ENCODE measurements at places on chromosomes 7 and 10.

DNA sequence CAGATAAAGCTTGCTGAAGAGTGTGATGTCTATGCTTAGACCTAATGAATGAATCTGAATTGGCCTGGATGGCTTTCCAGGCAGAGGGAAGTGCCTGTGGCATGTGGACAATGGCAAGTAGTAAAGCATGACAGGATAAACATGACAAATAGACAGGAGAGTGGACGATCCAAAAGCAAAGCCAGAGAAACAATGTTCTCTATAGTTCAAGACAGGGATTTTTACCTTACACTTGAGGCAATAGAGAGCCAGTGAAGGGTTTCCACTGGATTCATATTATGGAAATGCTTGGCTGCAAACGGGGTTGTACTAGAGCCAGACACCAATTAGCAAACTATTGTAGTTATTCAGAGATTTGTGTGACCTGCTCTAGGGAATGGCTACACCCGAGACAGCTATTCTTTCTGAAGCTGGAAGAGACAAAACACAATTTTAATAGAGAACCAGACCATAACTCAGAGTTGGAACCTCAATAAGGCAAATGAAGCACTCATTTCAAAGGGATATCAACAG lies 2.3 kb downstream of the AGMO start:
- DNase-seq: no peak

DNA sequence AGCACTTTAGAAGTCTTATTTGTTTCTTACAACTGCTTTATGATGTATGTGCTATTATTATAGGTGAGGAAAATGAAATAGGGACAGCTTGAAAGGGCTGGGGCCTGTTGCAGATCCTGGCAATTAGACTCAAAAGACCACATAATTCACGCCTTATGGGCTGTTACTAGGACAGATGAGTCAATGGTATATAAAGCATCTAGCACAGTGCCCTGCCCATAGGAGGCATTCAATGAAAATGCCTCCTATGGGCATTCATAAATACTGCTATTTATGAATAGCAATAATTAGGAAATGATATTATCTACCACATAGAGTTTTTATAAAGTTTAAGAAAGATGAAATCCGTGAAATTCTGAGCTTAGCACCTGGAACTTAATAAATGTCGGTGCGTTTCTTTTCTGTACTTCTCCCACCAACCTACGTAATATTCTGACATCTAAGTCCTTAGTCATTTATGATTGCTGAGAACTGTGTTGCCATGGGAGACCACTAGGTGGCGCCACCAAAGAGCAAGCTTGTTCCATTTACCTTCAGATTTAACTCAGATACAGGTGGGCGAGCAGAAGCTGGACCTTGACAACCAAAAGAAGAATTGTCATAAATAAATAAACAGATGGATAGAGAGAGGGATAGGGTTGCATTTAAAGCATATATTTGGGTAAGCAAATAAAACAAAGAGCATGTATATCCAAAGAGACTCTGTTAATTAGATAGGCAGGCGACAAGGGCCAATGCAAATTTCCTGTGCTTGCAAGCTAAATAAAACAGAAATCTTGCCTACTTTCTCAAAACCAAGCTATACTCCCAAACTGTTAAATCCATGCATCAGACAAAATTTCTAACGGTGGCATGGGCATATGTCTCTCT lies 699.9 kb downstream of the INHBA start:
- no peak for DNase-seq

GRCh38 chr10:6048281-6049030 lies 13.7 kb downstream of the IL2RA start:
- no peak for DNase-seq

DNA sequence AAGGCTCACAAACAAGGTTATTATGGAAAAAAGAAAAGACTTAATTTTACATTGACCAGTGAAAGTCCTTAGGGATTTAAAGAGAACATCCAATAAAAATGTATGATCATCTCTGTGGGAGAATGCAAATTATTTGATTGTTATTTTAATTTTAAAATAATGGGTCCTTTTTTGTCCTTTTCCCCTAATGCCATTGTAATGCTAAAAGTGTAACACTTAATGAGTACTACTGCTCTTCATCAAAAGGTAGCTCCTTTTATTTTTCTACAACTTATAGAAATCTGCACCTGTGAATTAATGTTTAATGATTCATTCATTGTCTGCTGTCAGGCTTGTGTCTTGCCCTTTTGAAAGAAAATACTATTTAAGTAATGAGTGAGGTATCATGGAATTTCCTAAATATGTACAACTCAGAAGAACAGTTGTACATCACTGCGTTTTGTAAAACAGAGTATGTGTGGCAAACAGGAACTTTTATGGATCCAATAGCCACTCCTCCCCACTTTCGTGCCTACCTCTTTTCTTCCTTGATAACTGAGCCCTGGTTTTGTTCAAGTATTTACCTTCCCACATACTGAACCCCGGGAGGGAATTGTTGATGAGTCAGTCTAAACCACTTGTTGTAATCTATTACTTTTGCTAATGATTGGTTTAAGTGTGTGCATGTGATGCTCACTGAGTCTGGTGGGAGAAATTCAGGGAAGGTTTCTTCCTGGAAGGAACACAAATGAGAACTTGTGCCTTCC lies 19.9 kb upstream of the TRUB1 start:
- DNase-seq: no peak

- DNase-seq: no peak
Observed at GRCh38 chr10:79410315-79411094, 34.9 kb downstream of the ZCCHC24 start.

DNA sequence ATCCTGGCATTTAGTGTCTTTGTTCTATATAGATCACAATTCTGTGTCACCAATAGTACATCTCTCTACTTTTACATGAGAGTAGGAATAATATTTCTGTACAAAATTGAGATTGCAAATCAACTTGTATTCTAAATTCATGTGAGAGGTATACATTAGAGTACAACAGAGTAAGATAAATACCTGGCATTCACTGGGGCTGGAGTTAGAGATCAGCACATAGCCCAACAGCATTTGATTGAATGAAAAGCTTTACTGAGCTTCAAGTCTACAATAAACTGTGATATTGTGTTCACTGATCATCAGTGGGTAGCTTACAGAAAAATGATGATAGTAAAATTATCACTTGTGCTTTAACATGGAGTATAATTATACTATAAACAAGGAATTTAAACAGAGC lies 1114.7 kb downstream of the REEP3 start:
- DNase-seq: no peak

DNA sequence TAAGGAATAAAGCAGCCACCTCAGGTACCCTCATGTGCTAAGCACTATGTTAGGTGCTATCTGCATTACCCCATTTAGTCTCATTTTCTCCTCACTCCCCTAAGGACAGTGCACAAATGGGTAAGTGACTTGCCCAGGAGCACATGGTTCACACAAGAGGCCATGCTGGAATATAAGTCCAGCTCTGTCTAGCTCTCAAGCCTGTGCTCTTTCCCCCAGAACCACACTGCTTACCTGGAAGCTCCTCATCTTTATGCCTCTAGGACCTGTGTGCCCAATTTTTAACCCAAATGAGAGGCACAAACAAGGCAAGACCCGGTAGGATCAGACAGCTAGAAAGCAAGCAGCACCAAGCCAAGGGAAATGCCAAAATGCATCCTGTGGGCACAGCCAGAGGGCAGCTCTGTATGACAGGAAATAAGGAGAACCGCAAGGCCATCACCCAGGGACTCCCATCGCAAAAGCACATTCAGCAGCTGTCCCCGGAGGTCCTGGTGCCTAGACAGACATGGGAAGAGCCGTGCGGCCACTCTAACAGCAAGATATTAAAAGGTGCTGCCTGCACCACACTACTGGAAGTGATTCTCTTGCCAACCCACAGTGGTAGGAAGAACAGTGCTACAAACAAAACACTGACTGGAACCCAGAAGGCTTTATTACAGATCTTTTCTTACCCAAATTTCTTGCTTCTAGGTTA lies 88.1 kb downstream of the GSAP start:
- no peak for DNase-seq

- DNase-seq: no peak
Observed at GRCh38 chr7:91249506-91250233, 14.6 kb upstream of the FZD1 start.

DNA sequence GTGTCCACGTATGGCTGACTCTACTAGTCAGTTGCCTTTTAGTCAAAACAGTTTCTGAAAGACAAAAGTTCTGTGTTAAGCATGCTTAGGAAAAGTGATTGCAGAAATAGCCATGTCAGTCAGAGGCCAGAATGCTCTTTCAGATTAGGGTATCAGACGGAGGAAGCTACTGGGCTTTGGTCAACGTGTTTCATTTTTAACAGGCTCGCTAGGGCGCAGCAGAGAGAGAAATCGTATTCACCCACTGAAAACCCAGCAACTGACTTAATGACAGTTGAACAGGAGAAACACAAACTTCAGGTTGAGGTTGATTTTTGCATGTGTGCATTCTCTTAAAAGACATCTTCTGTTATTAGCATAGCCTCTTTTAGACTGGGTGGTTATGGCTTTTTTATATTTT lies 322.6 kb upstream of the KIAA1217 start:
- no peak for DNase-seq

- DNase-seq: no peak
Observed at GRCh38 chr7:37007268-37007667, 283.0 kb upstream of the AOAH start.

DNA sequence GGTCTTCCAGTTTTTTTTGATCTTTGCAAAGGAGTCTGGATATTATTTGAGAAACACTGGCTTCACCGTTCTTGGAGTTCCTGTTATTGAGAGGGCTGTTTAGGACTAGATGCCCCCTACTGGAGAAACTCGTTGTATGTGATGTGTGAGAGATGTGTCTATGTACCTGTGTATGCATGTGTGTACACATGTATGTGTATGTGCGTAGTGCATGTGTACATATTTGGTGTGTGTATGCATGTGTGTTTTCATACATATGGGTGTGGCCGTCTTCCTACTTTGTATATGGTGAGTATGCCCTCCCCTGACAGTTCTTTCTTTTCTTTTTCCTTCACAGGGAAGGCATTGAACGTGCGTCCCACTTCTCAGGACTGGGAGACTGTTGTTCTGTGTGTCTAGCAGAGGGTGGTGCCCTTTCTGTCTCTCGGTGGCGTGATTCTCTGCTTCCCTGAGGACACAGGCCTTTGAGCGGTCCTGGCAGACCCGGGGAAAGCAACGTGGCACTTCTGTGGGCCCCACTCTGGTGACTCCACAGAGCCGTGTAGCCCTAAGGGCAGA lies 3.0 kb upstream of the CALHM3 start:
- peak; percentile 63 for DNase-seq

GRCh38 chr7:333393-333764 lies 43.4 kb downstream of the FOXL3 start:
- no peak for DNase-seq

- DNase-seq: no peak
Observed at GRCh38 chr7:44636926-44637325, 30.5 kb downstream of the OGDH start.

DNA sequence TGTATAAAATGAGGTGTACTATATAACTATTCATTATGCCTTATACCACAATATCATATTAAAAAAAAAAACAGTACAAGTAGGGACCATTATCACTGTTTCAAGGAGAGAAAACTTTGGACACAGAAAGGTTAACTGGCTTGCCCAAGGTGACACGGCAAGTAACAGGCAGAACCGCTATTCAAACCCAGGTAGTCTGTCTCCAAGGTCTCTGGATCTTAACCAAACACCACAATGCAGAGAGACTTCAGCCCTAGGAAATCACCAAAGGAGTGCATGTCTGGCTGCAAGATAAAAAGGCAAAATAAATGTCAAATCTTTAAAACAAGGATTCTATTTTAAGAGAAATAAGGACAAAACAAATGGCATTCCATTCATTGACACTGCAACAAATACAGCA lies 56.3 kb downstream of the CADPS2 start:
- DNase-seq: no peak

- no peak for DNase-seq
Observed at GRCh38 chr7:92595281-92595680, 5.1 kb upstream of the FAM133B start.

GRCh38 chr10:13360587-13360986 lies 12.5 kb upstream of the SEPHS1 start:
- no peak for DNase-seq

- peak; percentile 36 for DNase-seq
Observed at GRCh38 chr7:139109188-139109982, at the start of gene ZC3HAV1. Gene ZC3HAV1, minus strand, starts transcription at chr7:139109720. Its CDS starts 389 bp downstream, at chr7:139109331.

DNA sequence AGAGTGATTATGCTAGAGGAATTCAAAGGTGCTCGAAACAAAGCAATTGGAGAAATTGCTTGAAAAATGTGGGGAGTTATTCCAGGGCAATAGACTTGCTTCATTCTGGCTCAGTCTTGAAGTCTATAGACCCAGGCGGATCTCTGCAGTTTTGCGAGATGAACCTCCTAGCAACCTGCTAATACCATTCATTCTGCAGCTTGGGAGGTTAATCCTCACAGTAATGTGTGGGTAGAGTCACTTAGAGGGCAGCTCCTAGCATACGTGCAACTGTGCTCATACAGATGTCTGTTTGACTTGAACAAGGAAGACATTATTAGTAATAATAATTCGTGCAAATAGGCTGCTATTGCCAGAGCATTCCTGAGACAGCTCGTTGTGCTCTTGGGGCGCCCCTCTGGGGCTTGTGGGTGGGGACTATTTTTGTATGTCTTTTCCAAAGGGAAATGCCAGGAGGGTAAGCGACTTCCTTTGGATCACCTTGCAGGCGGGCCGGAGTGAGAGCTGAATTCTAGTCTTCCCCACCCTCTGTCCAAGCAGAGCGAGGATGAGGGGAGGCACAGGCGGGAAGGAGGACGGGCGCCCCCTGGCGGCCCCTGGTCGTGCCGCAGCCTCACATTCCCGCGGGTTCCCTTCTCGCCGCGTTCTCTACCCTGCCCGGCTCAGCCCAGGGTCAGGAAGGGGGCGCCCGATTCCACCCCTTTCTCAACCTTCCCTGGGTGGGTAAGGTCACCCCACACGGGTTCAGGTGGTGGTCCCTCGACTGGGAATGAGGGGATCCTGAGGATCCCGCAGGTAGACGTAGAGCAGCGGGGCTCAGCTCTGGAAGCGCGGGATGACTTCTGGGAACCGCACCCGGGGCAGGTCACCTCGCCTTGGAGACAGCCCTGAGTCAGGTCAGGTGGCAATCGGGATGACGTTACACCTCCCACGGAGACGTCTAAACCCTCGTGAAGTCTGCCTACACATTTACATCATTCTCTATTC lies 241.5 kb downstream of the PHTF2 start:
- no peak for DNase-seq

- peak; percentile 47 for DNase-seq
Observed at GRCh38 chr7:68176974-68177373, 1180.3 kb downstream of the TYW1 start.

DNA sequence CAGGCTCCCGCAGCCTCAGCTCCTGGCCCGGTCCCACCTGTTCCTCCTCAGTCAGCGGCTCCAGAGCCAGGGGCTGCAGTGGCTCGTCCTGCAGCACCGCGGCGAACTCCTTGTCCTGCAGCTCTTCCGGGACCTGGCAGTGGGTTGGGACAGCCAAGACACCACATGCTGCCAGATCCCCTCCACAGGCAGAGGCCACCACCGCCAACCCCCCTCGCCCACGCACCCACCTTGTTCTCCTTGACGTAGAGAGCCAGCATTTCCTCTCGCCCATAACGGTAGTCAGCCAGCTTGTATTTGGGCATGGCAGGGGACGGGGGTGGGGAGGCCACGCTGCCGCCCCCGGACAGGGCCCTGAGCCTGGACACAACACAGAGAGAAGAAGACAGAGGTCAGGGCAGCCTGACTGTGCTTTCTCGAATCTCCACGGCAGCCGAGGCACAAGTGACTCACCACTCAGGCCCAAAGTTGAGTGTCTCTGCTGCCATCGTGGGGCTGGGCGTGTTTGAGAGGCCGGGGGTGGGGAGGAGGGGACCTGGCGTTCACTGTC lies 6.2 kb downstream of the GIGYF1 start:
- DNase-seq: no peak

GRCh38 chr7:28407651-28408050 lies 4.7 kb upstream of the CREB5 start:
- no peak for DNase-seq
